ENCODE measurements at places on chromosomes 1 and 21.

- DNase-seq, result no peak
Measured at GRCh38 chr1:216448011-216448510, 24.8 kb upstream of the USH2A start.

GRCh38 chr1:167197692-167198091, 23.0 kb upstream of the POU2F1 start:
- no peak for DNase-seq

DNA sequence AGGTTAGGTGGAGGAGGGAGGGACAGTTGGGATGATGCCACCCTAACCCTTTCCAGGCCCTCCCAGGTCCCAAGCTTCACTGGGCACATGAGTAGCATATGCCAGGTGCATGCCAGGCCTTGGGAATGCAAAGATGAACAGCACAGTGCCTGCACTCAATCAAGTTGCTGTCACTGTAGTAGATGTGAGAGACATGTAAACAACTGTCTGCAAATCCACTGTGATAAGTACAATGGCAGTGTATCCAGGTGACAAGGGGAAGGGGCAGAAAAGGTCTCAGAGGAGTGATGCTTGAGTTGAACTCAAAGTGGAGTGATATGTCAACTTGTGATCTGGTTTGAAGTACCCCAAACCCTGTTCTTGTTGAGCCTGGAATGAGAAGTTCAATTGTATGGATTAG, 49.5 kb upstream of the LRRN2 start:
- DNase-seq, result no peak

DNA sequence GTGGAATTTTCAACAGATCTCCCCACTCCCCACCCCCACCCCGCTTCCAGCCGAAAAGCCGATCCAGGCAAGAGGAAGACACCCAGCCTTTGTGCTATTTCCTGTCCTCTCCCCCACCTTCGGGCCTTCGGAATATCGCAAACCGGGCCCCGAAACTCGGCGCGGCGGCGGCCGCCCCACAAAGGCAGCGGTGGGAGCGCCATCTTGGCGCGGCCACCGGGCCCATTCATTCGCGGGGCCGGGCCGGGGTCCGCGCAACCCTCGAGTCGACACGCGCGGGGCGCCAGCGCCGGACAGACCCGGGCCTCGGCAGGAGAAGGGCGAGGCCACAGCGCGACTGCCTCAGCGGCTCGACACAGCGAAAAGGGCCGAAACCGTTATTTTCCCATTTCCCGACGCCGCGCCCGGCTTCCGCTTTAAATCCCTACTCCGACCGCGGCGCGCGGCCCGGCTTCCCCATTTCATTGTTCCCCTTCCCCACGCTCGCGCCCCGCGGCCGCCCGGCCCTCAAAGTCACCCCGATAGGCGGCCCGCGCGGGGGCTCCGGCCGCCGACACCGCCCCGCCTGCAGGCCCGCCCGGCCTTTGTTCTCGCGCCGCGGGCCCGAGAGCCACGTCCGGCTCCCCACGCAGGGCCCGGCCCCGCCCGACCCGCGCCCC, 911 bp downstream of the GNB1 start:
- DNase-seq, result no peak

GRCh38 chr1:17200756-17201155, 4.2 kb upstream of the PADI1 start:
- DNase-seq, result no peak

DNA sequence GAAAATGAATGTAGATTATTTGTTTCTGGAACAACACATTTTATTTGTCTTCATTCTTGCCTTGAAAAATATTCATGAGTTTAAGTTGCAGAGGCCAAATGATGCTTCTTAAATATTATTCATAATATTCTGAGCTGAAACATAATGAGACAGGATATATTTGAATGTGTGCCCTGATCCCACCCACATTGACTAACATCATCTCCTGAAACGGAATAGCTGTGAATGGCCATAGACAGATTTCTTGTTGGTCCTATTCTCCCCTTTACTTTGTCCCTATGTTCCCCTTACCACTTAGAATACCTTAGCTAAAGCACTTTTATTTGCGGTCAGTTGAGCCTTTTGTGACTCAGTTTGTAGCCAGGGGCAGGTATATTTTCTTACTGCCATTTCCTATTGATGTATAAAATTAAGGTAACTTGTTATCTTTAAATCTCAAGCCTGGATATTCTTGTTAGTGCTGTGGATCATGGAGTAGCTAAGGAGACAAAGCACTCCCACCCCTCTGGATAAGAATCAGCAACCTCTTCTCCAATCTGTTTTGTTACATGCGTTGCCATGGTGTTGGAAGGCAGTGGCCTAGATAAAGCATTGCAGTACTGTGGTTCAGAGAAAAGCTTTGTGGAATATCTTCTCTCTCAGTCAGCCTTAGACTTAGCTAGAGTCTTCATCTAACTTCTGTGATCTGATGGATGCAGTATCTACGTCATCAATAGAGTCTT, 478.5 kb upstream of the DEPDC1 start:
- DNase-seq, result no peak

GRCh38 chr1:179935909-179936496, 18.6 kb upstream of the CEP350 start:
- DNase-seq, result no peak

All from esophagus squamous epithelium (tissue), 5 donors.